Stimulated activated CD4-positive, alpha-beta T cell treated with anti-CD3 and anti-CD28 coated beads, Interleukin-4, amount 100 ng/mL, for 48 hours (primary cell): ENCODE measurements at places on chromosomes 2 and 18.

- DNase-seq = no peak
Measured at GRCh38 chr2:73935641-73936040, 9.0 kb downstream of the DGUOK start.

GRCh38 chr2:120398996-120399888, 53.3 kb downstream of the INHBB start:
- DNase-seq = no peak

DNA sequence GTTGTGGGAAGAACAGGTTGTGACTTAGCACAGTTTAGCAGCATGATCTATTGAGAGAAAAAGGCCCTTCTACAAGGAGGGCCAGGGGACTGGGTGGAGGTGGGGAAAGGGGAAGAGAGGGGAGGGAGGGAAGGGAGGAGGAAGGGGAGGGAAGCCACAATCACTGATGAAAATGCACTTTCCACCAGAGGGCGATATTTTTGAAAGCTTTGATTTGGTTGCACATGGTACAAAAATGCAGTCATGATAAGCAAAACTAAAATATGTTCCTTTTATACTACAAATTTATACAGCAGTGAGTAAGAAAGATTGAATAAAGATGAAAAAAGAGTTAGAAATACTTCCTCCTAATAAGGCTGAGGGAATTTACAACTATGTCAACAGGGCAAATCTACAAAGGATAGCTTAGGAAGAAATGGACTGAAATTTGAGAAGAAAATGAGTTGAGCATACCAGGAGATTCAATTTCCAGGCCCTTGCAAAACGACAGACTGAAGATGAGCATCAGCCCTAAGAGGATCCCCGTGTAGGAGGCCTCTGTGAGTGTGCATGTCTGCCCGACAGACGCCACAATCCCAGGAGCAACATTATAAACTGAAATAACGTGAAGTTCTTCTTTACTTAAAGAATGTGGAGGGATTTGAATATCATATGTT, 17.2 kb downstream of the SH3YL1 start:
- peak; percentile 3 for DNase-seq

GRCh38 chr18:23033056-23033455, 99.9 kb downstream of the RBBP8 start:
- DNase-seq = no peak

GRCh38 chr2:138752197-138752956, 27.8 kb downstream of the NXPH2 start:
- no peak for DNase-seq
